ENCODE measurements at places on chromosomes 16 and 17. TPM values are rescaled to one million over a fixed set of nuclear protein-coding genes. Genes with fewer than 3 reads are reported as not detected.
A peak's percentile ranks its signal among the peaks of the same experiment; 100 is the strongest.

DNA sequence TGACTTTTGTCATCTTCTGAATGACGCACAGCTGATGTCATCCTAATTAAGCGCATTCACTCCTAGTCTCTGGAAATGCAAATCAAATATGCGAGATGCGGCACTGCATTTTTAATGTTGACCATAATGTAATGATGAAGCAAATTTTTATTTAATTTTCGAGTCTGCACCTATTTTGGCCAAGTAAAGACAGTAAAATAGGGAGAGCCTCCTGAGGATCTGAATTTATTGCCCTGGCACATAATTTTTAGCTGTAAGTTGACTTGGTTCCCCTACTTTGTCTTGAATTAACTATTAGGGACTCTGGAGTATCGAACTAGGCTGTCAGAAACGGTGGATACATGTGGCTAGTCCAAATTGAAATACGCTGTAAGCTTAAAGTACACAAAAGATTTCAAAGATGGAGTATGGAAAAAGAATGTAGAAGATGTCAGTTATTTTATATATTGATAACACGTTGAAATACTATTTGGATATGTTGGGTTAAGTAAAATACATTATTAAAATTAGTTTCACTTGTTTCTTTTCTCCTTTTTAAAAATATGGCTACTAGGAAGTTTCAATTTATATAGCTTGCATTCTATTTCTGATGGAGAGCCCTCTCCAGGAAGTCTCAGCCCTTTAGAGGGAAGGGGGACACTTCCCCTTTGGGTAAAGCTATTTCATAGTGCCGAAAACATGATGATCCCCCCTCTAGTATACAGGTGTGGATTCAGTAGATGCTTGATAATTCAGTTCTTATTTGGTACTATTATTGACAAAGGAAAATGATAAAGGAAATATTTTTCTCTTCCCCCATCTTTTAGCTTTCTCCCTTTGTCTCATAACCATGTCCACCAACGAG is 991 bp downstream of the KPNA2 start:
- DNase-seq, result no peak

- DNase-seq, result no peak
Measured at GRCh38 chr16:4709481-4709880, 16.1 kb downstream of the NUDT16L1 start.

GRCh38 chr16:57413301-57413730 is 8.7 kb downstream of the CCL17 start:
- no peak for DNase-seq

- DNase-seq, result no peak
Measured at GRCh38 chr17:42514279-42514678, 21.8 kb upstream of the NAGLU start.

GRCh38 chr16:80541306-80541694 is 507 bp downstream of the DYNLRB2 start:
- no peak for DNase-seq

DNA sequence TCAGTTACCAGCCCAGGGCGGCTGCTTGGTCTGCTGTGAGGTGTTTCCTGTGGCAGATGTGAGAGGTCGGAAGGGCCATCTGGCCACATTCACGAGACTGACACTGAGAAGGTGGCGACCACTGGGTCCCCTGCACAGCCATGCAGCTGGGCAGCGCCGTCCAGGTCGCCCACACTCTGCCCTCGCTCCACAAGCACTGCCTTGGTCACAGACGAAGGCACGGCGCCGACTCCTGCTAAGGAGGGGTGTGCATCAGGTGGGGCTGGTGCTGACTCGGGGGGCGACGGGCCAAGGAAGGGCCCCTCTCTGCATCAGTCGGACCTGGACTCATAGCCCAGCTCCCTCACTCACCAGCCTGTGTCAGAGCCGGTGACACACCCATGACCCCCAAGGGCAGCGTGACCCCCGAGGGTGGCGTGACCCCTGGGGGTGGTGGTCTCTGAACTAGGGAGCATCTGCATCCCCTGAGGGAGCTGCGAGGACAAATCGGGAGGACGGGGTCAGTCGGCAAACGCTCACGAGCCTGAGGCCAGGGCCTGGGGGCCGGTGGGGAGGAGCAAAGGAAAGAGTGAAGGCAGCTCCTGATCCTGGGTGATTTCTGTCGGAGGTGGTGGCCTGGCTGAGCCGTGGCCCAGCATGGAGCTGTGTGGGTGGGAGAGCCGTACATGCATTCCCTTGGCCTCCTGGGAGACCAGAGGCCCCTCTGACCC is 30.4 kb downstream of the NME3 start:
- peak; percentile 27 for DNase-seq

- peak; percentile 38 for DNase-seq
Measured at GRCh38 chr16:55711959-55712876, 56.4 kb downstream of the SLC6A2 start.

- DNase-seq, result peak; percentile 83
Measured at GRCh38 chr16:50152351-50152806, 727 bp upstream of the TENT4B start.

GRCh38 chr16:84471316-84471715 is 33.1 kb downstream of the MEAK7 start:
- no peak for DNase-seq

DNA sequence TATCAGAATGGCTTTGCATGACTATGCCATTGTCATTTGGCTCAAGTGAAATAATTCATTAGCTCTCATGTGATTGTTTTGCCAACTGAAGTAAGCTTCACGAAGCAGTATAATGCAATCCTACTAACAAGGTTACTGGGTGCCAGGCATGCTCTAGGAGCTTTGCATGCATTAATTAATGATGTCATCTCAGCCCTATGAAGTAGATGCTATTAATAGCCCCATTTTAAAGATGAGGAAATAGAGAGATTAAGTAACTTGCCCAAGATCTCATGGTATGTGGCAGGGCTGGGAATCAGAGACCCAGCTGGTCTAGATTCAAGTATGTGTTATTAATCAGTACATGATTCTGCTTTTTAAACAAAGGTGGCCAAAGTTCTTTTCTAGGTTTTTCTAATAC is 14.1 kb downstream of the KRT39 start:
- DNase-seq, result no peak

- DNase-seq, result no peak
Measured at GRCh38 chr17:83186226-83186625, 106.8 kb downstream of the METRNL start.

DNA sequence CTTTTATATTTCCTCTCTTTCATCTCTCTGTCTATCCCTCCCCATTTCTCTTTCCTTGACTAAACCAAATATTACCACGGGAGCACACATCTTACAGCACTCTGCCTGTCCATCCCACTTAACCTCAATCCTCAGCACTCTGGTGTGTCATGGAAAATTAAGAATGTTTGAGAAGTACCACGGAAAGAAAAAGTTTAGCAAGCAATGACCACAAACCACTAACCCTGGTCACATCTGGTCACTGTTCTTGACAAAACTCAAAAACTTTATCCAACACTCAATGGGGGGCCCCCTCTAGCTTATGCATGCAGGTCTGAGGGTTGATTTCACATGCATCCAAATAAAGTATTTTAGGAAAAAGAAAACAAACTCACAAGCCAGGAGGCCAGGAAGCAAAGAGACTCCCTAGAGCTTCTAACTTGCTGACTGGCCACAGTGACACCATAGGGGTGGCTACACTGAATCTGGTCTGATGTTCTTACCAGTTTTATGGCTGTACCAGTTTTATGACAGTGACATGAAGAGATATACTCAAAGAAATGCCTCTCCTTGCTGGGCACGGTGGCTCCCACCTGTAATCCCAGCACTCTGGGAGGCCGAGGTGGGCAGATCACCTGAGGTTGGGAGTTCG is 229.2 kb downstream of the STX8 start:
- no peak for DNase-seq

GRCh38 chr16:78257376-78257728 is 157.9 kb downstream of the WWOX start:
- no peak for DNase-seq

DNA sequence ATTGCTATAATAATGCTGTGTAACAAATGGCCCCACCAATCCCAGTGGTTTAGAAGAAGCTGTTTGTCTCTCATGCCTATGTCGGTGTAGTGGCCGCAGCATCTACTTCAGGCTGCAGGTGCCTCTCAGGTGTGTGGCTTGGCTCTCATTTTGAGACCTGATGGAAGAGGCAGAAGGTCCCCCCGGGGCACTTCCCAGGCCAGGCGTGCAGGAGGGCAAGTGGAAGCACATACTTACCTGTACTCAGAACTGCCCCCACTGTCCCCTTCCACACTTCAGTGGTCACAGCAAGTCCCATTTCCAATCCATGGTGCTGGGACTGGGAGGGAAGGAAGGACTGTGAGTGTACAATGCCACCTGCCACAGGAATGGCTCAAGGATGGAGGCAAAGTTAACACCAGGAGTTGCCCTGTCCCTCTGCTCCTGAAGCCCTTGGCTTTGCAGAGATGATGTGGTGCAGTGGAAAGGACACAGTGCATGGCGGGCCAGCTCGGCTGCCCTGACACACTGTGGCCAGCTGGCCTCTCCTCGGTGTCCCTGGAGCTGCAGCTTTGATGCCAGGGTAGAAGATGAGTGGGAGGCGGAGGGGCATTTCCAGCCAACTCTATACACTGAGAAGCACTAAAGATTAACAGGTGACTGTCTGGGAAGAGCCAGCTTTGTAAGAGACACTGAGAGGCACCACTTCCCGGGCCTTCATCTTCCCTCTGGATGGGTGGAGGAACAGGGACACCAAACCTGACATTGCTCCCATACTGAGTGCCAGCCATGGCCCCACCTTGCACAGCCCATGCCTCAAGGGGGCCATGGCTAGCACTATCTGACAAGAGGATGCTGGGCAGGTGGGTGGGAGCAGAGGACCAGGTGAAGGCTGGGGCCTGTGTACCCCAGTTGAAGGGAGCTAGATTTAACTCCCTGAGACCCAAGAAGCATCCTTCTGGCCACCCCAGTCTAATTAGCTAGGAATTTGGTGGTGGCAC is 105.9 kb downstream of the METRNL start:
- DNase-seq, result no peak

DNA sequence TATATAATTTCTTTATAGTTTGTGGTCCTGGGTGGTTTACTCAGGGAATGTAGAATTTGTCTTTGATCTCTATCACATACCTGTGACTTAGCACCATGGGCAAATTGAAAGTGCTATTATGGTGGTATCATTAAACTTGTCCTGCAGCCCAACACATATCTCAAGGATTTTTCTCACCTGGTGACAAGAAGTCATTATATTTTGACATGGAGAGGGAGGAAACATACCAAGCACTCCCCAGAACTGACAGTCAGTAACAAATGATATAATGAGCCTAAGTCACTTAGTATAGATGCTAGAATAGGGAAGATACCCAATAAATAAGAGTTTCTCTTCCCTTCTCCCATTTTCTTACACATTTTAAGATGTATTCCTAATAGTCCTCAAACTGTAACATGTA is 805.5 kb upstream of the KIF2B start:
- no peak for DNase-seq

DNA sequence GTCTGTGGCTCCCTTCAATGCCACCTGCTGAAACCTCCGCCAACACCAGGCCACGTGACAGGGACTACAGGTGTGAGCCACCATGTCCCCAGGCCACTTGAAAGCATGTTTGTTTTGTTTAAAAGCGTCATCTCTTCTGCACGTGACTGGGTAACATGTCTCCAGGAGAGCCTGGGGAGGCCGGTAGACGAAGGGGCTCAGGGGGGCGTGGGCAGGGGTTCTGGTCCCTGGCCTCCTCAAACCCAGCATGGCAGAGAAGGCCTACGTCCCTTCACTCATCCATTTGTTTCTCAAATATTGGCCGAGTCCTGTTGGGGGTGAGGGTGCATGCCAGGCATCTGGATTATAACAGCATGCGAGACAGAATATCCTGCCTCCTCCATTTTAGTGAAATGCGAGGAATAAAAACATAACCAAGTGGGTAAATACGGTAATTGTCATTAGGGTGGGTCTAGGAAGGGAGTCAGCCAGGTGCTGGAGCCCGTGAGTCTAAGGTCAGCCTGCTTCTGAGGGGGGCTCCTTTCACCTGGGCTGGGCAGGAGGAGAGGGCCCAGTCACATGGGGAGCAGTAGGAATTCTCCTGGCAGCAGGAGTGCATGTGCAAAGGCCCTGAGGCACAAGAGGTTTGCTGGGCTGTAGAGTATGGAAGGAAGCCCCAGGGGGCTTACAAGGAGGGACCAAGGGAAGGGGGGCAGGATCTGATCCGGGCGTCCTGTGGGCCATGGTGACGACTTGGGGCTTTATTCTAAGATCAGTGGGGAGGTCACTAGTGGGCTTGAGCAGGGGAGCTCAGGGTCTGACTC is 26.8 kb upstream of the CIBAR2 start:
- DNase-seq, result no peak

GRCh38 chr17:12985431-12986293 is 32.2 kb downstream of the ELAC2 start:
- DNase-seq, result no peak

DNA sequence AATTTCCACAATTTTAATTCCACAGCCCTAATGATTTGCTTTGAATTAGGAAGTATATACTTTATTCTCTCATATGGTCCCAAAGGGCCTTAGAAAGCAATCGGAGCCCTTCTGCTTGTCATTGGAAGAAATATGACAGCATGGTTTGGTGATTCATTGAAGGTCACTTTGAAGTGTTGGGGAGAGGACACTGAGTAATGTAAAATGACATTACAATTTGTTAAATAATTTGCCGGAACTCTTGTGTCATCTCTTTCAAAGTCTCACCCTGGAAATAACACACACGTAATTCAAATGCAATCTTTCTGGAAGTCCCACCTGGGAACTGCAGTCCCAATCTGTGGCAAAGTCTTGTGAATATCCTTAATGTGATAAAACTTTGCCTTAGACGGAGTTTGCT is 59.8 kb downstream of the BMERB1 start:
- no peak for DNase-seq

- DNase-seq, result no peak
Measured at GRCh38 chr17:79820959-79821330, 18.3 kb downstream of the CBX4 start.

KRTAP2-3 gene
- total RNA-seq, result not detected

PRAC1 gene
- total RNA-seq, result not detected

SLC9A5 gene
- total RNA-seq, result 1.7 TPM

KCNH4 gene
- total RNA-seq, result 0.09 TPM

NTN1 gene
- total RNA-seq, result not detected

MAP2K6 gene
- 18.3 TPM for total RNA-seq

TUFM gene
- 108 TPM for total RNA-seq

NACA2 gene
- total RNA-seq, result not detected

TMEM92 gene
- not detected for total RNA-seq

All from CD4-positive, alpha-beta memory T cell (primary cell).